ENCODE measurements at places on chromosomes 12 and 14. TPM values are rescaled to one million over a fixed set of nuclear protein-coding genes. Genes with fewer than 3 reads are reported as not detected.

DNA sequence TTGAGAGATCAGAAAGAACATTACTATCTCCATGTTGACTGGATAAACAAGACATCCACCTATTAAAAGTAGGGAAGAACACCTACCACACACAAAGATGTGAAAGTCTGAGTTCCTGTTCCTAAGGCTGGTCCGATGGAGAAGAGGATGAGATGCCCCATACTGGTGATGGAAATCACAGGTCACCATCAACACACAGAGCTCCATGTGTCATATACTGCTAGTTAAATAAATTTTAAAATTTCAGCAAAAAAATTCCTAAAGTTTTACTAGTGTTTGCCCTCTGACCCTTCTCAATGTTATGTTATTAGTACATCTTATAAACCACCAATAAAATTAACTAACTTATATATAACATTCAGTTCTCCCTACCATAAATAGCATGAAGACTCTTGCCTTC, 59.1 kb downstream of the KCNA5 start:
- no peak overlapping the region for H3K27ac ChIP-seq
- H3K4me1 ChIP-seq: no peaks in the 10 kb centered on the region
- H3K4me3 ChIP-seq: no peak overlapping the region
- no peaks in the 10 kb centered on the region for H3K36me3 ChIP-seq
- H3K27me3 ChIP-seq: peaks cover 13% of the 10 kb centered on the region
- DNase-seq: no peak

DNA sequence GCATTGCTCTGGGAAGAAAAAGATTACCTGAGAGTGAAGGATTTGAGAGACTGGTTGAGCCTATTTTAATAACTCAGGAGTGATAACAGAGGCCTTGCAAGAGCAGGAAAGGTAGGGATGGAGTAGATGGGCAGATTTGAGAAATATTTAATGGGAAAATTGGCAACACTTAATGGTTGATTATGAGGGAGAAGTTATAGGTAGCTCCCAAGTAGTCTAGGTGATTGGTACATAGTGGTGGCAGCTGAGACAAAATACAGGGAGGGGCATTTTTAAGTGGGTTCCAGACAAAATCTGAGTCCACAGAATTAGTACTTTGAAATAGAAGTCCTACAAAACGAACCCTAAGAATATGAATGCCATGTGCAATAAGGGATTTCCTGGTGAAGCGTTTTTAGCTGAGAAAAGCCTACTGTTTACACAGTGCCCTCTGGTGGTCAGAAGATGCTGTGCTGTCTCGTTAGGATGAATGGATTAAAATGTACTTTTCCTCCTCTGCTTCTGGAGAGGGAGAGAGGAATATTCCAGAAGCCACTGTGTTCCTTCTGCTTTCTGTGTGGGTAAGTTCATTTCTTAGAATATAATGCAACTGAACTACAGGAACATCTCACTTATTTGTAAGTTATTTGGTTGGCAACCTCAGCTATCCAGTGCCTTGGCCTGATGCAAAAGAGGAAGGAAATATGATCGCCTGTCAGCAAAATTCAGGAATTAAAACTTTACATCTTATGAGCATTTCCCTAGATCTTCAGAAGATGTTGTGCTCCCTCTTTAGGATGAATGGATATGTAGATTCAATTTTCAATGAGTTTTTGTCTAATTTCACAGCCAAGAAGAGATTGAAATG, 6.5 kb downstream of the ZBTB1 start:
- peak overlapping the region; percentile 49 for H3K27ac ChIP-seq
- no peaks in the 10 kb centered on the region for H3K36me3 ChIP-seq
- H3K4me1 ChIP-seq: peaks cover 93% of the 10 kb centered on the region

- peaks cover 8% of the 10 kb centered on the region for H3K36me3 ChIP-seq
- peak overlapping the region; percentile 65 for H3K27ac ChIP-seq
- H3K27me3 ChIP-seq: no peaks in the 10 kb centered on the region
- no peak overlapping the region for H3K4me3 ChIP-seq
- peaks cover 72% of the 10 kb centered on the region for H3K4me1 ChIP-seq
- DNase-seq: no peak
Measured at GRCh38 chr14:69694730-69695281, 72.1 kb upstream of the SRSF5 start.

DNA sequence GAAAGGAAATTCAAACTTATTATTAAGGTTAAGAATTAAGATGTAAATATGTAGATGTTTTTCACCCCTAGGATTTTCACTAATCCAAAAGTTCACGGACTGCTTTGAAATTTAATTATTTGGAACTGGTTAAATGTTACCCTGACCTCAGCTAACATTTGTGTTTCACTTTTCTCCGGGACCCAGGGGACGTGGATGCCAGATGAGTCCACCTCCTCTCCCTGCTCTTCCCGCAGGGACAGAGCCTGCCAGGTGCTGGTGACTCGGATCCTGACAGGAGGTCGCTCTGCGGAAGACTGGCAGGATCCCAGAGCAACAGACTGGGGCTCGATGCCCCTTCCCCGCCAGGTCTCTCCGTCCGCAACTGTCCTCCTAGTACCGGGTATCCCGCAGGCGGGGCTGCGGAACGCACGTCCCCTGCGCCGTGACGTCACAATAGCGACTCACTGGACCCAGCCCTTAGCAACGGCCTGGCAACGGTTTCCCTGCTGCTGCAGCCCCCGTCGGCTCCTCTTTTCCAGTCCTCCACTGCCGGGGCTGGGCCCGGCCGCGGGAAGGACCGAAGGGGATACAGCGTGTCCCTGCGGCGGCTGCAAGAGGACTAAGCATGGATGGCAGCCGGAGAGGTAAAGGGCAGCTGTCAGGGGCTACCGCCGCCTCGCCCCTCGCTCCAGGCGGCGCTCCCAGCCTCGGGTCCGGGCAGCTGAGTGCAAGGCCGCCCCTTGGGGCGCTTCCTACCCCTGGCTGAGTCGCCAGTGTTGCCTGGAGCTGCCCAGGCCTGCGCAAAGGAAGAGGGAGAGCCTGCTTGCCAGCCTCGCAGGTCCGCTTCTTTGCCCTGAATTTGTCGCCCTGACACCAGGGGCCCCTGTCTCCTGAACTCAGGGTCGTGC, at the start of gene SPATA7:
TSS of gene SPATA7 (plus strand) at position 446 of the 890 bp plus-strand sequence. CDS start at position 608, 162 bp downstream.
- peaks cover 10% of the 10 kb centered on the region for H3K4me1 ChIP-seq
- peak; percentile 94 for DNase-seq
- peak within 1 kb of the TSS; percentile 73 for H3K4me3 ChIP-seq
- H3K36me3 ChIP-seq: no peaks in the 10 kb centered on the region
- H3K27me3 ChIP-seq: no peaks in the 10 kb centered on the region
- peak within 1 kb of the TSS; percentile 80 for H3K27ac ChIP-seq

DNA sequence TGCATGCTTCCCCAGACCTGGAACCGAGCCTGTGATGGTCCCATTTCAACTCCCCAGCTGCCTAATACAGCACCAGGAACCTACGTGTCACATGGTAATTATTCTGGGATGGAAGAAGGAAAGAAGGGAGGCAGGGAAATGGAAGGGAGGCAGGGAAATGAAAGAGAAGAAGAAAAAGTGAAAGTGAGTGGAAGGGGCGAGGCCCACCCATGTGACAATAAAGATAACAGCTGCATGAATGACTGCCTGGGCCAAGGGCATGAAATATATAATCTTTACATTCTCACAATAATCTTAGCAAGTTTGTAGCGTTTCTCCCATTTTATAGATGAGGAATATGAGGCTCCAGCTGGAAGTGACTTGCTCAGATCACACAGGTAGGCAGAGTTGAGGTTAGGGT, 245.0 kb upstream of the PWP1 start:
- no peaks in the 10 kb centered on the region for H3K4me1 ChIP-seq
- H3K27ac ChIP-seq: no peak overlapping the region
- no peaks in the 10 kb centered on the region for H3K27me3 ChIP-seq
- H3K4me3 ChIP-seq: no peak overlapping the region
- DNase-seq: no peak

GRCh38 chr12:65594409-65594808, 229.9 kb upstream of the HMGA2 start:
- no peaks in the 10 kb centered on the region for H3K4me1 ChIP-seq
- H3K36me3 ChIP-seq: no peaks in the 10 kb centered on the region

GRCh38 chr12:43216490-43216889, 335.5 kb downstream of the ADAMTS20 start:
- DNase-seq: no peak
- no peaks in the 10 kb centered on the region for H3K4me1 ChIP-seq
- H3K4me3 ChIP-seq: no peak overlapping the region
- no peaks in the 10 kb centered on the region for H3K27me3 ChIP-seq
- H3K36me3 ChIP-seq: no peaks in the 10 kb centered on the region

DNA sequence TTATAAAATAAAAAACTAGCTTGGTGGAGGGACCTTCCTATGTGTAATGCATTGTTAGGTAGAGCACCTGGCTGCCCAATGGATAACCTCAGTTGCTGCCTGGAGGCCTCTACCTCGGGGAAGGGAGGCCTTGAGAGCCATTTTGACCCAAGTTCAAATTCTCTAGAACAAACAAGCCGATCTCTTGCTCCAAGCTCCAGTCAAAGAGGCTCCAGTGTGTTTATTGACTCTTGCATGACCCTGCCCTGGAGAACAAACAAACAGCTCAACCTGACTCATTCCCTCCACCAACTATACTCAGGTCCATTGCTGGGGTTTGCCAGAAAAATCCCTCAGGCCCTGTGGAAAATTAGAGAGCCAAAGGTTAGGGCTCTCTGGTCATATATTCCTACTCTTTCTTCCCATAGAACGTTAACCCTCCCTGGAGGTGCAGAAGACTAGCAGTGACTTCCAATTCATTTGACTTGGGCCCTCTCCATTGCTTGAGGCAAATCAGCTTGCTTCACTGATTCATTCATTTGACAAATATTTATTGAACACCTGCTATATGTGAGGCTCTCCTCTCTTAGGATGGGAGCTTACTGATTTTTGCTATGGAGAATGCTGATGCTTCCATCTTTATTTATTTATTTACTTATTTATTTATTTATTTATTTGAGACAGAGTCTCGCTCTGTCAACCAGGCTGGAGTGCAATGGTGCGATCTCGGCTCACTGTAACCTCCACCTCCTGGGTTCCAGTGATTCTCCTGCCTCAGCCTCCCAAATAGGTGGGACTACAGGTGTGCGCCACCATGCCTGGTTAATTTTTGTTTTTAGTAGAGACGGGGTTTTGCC, 73.7 kb upstream of the CISTR start:
- H3K4me3 ChIP-seq: no peak overlapping the region
- peaks cover 32% of the 10 kb centered on the region for H3K27me3 ChIP-seq
- H3K4me1 ChIP-seq: no peaks in the 10 kb centered on the region
- H3K27ac ChIP-seq: no peak overlapping the region
- DNase-seq: no peak
- H3K36me3 ChIP-seq: no peaks in the 10 kb centered on the region

GRCh38 chr12:109545826-109546225, 27.5 kb downstream of the MMAB start:
- no peak overlapping the region for H3K4me3 ChIP-seq
- no peak overlapping the region for H3K27ac ChIP-seq
- no peaks in the 10 kb centered on the region for H3K36me3 ChIP-seq
- H3K4me1 ChIP-seq: peaks cover 11% of the 10 kb centered on the region
- no peak for DNase-seq
- peaks cover 28% of the 10 kb centered on the region for H3K27me3 ChIP-seq

DNA sequence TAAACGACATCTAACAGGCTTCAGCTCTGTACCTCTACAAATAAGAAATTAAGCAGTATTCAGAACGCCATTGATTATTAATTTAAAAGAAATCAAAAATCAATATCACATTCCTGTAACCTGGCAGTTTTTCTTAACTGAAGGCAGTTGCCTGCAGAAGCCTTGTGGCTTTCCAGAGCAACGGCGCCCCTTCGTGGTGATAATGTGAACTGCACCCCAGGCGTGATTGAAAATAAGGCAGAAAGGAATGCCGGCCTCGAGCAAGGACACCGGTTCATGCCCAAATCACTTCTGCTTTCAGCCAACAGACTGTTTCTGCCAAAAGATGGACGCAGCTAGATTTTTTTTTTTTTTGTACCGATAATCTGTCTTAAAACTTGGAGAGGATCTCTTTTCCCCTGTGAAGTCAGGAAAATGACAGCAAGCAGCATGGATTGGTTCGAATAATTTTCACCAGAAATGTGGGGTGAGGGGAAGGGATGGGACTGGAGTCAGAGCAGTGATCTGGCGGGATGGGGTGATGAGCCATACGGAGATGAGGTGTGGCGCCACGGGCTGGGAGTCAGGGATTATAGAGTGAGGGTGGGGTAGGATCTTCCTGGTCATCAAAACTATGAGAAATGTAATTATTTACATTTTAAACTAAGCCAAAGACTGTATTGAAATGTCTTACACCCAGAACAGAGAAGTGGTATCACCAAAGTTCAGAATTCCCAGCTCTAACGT, 473.0 kb downstream of the DPF3 start:
- no peak overlapping the region for H3K4me3 ChIP-seq
- no peak overlapping the region for H3K27ac ChIP-seq
- H3K4me1 ChIP-seq: no peaks in the 10 kb centered on the region
- no peaks in the 10 kb centered on the region for H3K27me3 ChIP-seq
- no peaks in the 10 kb centered on the region for H3K36me3 ChIP-seq

DNA sequence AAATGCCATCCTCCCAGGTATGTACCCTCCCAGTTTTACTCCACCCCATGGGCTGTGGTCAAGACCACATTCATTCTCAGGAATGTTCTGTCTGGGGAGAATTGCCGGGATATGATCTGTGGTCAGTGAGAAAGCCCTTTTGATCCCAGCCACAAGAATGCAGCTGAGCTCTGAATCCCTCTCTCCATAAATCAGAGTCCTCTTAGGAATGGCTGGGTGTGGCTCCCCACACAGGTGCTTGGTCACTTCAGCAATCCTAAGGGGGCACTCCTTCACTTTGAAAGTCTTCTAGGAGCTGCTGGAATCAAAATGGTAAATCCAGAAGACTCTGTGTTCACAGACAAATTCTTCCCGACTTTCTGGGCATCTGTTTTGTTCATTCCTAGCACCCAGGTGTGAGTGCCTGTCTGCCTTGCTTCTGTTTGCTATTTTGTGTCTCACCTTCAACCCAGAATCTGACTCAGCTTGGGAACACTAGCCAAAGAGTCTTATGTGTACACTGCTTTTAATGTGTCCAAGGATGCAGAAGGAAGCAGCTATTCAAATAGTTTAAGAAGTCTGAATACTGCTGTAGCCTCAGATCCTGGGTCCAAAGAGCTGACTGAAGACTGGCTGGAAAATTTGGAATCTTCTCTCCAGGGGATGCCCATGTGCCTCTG, 144.6 kb upstream of the CDKN3 start:
- H3K4me1 ChIP-seq: no peaks in the 10 kb centered on the region
- H3K4me3 ChIP-seq: no peak overlapping the region
- no peak overlapping the region for H3K27ac ChIP-seq
- H3K27me3 ChIP-seq: no peaks in the 10 kb centered on the region
- DNase-seq: no peak

GYS2 gene
- total RNA-seq: not detected

RFLNA gene
- 0.49 TPM for total RNA-seq

FAM181A gene
- not detected for total RNA-seq

NFE2 gene
- 1.4 TPM for total RNA-seq

PSMC1 gene
- total RNA-seq: 128 TPM

NYNRIN gene
- 6.7 TPM for total RNA-seq

RD3L gene
- 30.3 TPM for total RNA-seq

BMAL2 gene
- total RNA-seq: 1.9 TPM
